Stimulated activated naive CD8-positive, alpha-beta T cell treated with anti-CD3 and anti-CD28 coated beads, Interleukin-15, amount 100 ng/mL, for 72 hours (primary cell): ENCODE measurements at places on chromosomes 5 and 9.

DNA sequence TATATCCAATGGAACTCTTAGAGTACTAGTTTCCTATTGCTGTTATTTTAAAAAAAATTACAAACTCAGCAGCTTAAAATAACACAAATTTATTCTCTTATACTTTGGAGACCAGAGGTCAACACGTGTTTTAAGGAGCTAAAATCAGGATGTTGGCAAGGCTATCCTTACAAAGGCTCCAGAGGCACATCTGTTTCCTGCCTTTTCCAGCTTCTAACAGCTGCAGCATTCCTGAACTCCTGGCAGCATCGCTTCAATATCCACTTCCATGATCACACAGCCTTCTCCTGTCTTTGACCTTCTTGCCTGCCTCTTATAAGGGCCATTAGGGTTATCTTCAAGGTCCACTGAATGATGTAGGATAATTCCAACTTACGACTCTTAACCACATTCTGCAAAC is 92.2 kb upstream of the CCNG1 start:
- no peak for DNase-seq

DNA sequence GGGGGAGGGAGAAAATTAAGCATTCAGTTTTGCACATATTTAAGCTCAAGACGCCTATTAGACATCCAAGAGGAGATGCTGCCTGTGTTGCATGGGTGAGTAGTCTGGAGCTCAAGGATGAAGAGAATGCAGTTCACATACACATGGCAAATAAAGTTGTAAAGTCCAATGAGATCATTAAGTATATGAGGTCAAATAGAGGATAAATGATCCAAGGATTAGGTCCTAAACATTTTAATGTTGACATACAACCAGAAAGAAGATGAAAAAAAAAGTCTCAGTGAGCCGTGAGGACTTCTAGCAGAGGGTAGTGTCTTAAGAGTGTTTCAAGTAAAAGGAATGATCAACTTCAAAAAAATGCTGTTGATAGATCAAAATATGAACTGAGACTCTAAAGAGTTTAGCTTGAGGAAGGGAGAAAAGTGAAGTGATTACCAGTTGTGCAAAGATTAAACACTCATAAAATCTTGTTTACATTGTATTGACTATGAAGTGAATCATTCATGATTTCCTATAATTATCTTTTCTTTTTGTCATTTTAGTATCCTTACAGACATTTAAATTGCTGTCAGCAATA is 251.8 kb downstream of the ZNF608 start:
- DNase-seq = no peak

- DNase-seq = no peak
These were observed 102.0 kb upstream of the DMAC1 start for GRCh38 chr9:7901621-7902020.

GRCh38 chr5:89445106-89445745 is 562.2 kb upstream of the MEF2C start:
- no peak for DNase-seq

DNA sequence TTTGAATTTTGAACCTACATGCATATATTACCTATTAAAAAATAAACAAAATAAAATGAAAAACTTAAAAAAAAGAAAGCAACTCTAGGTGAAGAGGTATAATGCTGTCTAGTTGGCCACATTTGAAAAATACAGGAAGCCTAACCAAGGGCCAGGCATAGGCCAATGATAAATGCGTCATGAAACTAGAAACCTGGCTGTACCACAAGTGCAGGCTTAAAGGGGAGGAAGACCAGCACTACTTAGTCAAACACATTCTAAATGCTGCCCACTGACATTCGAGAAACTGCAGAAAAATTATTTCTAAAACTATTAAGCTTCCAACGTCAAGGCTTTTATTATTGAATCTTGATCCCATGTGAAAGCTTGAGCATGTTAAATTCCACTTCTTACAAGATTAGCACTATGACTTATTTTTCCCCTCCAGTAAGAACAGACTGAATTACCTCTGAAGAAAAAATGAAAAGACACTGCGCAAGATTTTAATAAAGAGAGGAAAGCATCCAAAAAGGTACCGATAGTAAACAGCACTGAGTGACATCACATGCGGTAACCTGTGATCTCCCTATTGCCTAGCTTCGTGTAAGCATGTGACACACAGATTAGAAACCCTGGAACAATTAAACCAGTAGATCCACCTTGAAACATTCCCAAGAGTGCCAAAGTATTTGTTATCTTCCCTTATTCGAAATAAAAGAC is 16.2 kb downstream of the CDC14B start:
- DNase-seq = no peak

DNA sequence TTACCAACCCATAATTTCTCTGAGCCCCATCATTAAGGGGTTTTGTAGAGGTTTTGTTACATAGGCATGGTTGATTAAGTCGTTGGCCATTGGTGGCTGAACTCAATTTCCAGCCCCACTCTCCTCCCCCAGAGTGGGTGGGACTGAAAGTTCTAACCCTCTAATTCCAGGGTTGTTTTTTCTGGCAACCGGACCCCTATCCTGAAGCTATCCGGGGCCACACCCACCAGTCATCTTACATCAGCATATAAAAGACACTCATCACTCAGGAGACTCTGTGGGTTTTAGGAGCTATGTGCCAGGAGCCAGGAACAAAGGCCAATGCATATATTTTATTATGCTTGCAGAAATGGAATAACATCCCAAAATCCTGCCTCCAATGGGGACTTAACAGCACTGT is 186.0 kb downstream of the NXNL2 start:
- no peak for DNase-seq

GRCh38 chr5:179680780-179681401 is at the start of gene CBY3:
TSS of gene CBY3 (minus strand) at chr5:179681034. CDS start at chr5:179680918, 116 bp downstream.
- no peak for DNase-seq

DNA sequence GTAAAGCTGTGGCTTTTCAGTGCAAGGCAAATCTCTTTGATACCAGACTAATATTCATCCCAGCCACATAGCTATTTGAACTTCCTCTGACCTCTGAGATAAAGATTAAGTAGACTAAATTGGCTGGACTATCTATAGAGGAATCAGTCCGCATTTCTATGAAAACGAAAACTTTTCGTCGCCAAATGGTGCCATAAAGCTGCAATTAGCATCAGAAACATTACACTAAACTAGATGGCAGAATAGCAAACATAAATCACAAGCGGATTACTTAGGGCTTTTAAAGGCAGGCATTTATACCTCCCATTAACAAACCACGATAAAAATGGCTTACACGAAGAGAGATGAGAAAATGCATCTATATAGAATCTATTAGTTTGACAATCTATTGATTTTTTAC is 1009.7 kb upstream of the CDH6 start:
- no peak for DNase-seq

- no peak for DNase-seq
These were observed 117.9 kb upstream of the IL6ST start for GRCh38 chr5:56112526-56113121.

DNA sequence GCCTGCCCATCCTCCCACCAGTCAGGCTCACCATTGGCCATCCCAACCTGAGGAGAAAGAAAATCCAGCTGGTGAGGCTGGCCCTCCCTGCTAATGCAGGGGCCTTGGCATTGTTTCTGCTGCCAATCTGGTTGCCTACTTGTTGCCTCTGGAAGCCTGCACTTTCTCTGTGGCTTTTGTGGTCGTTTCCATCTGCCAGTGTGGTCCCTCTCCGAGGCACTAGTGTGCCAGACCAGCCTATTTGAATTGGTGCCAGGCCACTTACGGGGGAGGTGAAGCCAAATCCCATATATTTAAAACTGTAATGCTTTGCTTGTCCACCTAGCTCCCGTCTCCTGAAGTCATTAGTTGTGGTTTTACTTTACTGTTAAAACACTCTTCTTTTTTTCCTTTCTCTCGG is 213.4 kb upstream of the ADAMTSL1 start:
- DNase-seq = no peak

DNA sequence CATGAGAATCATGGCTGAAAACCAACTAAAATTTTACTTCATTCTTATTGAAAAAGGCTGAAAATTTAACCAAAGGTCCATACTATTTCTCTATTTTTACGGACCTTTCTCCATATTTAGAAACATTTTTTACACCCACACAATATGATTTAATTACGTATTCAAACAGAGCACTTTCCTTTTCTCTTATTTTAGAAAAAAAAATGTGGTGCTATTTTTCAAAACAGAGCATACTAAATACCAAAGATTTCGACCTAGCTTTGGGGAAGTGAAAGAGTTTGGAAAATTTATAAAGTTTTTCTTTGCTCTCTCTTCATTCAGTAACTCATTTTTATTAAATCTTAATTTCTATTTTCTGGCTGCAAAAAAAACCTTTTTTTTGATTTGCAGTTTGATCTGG is 38.1 kb downstream of the RNF145 start:
- no peak for DNase-seq

- no peak for DNase-seq
These were observed 594.3 kb upstream of the KLF4 start for GRCh38 chr9:108083796-108084352.

GRCh38 chr9:116656501-116656971 is 30.6 kb upstream of the TRIM32 start:
- no peak for DNase-seq

DNA sequence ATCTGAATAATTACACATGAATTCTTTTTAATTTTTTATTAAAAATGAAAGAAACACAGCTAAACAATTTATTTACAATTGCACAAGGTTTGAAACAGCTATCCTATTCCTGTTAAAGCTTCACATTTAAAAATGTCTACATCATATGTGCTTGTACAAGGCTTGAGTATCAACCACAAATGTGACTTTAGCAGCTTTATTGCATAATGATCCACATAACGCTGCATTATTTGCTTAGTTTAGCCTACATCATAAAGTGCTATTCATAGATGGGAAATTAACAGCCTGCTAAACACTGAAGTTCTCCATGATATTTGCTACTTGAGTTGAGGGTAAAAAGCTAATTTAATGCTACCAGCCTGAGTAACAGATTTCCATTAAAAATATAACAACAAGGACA is 45.0 kb downstream of the TRIM36 start:
- DNase-seq = no peak

- DNase-seq = no peak
These were observed 595.6 kb downstream of the RAB3C start for GRCh38 chr5:59178482-59178881.

- DNase-seq = no peak
These were observed 11.8 kb downstream of the DMXL1 start for GRCh38 chr5:119082691-119083090.

DNA sequence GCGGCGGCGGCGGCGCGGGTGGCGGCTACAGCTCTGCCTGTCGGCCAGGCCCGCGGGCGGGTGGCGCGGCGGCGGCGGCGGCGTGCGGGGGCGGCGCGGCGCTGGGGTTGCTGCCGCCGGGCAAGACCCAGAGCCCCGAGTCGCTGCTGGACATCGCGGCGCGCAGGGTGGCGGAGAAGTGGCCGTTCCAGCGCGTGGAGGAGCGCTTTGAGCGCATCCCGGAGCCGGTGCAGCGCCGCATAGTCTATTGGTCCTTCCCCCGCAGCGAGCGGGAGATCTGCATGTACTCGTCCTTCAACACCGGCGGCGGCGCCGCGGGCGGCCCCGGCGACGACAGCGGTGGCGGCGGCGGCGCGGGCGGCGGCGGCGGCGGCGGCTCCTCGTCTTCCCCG is 296 bp downstream of the ZSWIM6 start:
- DNase-seq = no peak

DNA sequence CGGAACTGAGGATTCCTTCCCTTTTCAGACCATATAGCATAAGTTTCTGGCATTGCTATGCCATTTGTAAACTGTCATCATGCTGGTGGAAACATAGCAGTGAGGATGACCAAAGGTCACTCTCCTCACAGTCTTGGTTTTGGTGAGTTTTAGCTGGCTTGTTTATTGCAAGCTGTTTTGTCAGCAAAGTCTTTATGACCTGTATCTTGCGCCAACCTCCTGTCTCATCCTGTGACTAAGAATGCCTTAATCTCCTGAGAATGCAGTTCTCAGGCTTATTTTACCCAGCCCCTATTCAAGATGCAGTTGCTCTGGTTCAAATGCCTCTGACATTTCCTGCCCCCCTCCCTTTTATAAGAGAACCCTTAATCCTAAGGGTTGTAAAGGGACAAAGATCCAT is 26.7 kb upstream of the GRIA1 start:
- no peak for DNase-seq

DNA sequence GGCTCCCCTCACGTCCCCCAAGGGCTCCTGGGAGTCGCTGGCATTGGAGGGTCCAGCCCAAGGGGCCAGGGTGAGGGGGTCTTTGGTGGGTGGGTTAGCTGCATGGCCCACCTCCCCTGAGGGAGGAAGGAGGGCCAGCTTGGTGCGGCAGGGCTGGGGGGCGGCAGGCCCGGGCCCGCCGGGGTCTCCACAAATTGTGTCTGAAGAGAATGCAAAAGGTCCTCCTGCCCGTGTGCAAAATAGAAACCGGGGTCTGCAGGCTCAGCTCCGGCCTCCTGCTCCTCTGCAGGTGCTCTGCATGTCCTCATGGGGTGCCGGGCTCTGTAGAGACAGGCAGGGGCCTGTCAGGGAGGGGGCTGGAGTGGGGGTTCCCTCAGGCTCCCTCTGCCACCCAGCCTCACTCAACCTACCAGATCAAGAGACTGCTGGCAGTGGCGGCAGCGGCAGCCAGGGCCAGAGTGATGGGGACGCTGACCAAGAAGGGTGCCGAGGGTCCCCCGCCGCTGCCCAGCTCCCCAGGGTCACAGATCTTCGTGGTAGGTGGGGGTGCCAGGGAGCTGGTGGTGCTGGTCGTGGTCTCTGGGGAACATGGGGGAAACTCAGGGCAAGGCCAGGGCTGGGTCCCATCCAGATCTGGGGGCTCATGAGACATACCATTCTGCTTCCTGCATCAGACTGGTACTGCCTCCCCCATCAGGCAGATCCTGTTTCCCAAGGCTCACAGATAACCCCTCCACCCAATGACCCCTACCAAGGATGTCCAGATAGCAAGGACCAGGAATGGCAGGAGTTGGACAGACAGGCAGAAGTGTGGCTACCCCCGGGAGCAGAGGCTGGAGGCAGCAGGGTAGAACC is 29.2 kb upstream of the ENHO start:
- DNase-seq = peak; percentile 2

- DNase-seq = no peak
These were observed 5.1 kb upstream of the HEXB start for GRCh38 chr5:74679966-74680365.

DNA sequence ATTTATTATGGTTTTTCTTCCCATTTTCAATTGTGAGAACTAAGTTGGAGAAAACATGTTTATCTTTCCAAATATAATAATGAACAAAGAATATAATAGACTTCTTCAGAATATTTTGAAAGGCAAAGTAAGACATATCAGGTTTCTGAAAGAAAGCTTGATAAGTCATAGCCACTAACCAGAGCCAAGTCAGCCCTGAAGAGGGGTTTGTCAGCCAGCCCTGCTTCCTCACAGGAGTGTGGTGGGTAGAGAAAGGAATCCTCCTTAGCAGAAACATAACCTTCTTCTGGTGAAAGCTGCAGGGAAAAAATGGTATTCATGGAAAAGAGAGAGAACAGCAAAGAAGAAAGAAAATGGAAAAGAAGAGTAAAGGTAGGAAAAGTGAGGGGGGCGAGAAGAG is 93.4 kb downstream of the MPDZ start:
- DNase-seq = no peak

DNA sequence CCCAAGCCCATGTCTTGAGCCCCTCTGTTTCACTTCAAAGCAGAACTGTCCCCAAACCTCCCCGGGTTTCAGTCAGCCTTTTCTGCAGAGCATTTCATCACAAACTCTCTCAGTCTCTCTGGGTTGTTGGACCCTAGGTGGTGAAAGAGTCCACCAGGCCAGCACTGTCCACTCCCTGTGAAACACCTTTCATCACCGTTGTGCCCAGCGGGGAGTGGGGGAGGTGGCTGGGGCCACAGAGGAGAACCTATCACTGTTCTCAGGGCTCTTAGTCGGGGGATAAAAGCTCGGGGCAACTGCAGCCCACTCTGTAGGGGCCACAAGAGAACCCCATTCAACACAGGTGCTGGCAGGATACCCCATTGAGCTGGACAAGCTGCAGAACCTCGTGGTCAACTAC is 5.4 kb upstream of the RABL6 start:
- DNase-seq = no peak
